ENCODE measurements at places on chromosomes 6 and 20. TPM values are rescaled to one million over a fixed set of nuclear protein-coding genes. Genes with fewer than 3 reads are reported as not detected.

SMPDL3A gene
- 6.0 TPM for total RNA-seq

TRIM10 gene
- total RNA-seq = not detected

DNA sequence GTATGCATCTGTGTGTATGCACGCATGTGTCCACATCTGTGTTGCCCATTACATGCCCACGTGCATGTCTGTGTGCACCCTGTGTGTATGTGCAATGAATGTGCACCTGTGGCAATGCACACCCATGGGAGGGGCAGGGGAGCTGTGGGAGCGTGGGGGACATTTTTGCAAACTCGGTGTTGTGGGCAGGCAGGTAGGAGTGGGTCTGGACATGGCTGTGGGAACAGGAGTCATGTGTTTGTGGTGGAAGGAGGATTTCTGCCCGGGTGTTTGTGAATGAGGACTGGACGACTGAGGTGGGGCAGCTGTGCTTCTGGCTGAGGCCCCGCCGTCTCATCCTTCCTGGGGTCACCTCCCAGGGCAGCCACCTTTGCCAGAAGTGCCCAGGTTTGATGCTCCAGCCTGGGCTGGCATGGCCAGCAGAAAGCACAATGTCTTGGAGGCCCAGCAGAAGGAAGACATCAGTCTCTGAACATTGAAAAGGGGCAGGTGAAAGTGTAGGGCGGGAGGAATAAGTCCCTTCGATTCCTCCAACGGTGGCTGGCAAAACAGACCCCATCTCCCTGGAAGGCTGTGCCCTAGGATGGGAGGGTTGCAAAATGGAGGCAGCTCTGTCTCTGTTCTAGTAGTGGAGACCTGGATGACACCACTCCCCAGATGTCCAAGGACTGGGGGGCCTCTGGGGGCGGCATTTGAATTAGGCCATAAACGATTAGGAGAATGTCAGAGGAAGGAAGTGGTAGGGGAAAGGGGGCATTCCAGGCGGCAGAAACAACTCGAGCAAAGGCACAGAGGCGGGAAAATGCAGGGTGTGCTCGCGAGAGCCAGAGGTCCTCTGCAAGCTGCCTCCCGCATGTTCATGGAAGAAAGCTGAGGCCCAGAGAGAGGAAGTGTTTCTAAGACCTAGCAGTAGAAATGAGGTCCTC lies 19.1 kb upstream of the ARMC12 start:
- no peak for DNase-seq

- DNase-seq = no peak
These were observed 1.9 kb downstream of the GNL1 start for GRCh38 chr6:30554404-30554803.

- peak; percentile 46 for DNase-seq
These were observed 244.7 kb upstream of the PRND start for GRCh38 chr20:4476903-4477500.

DNA sequence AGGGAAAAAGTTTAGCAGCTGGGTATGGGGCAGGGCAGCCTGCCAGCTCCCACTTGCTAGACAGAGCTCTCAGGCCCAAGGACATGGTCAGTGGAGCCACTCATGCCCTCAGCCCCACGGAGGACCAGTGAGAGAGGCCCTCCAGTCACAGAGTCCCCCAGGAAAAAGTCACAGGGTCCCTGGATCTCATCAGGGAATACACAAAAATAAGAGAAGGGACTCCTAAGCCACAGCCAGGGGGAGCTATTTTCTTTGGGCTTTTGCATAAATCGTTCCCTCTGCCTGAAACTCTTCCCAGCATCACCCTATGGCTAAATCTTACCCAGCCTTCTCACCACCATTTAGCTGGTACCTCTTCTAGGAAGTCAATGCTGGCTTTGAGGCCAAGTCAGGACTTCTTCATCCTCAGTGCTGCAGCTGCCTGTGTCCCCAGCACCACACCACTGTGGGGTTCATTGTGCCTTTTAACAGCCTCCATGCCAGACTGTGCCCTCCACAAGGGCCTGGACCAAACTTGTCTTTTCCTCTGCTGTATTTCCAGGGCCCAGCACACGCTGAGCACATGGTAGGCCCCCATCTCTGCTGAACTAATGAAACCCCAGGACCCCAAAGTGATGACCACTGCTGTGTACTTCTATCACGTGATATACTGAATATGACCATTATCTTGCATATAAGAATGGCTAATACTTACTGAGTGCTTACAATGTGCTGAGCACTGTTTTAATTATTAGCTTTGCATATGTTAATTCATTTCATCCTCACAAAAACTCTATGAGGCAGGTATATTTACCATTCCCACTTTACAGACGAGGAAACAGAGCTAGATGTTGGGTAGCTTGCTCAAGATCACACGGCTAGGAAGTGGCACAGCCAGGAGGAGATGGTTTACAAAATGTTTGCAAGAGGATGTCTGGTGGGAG lies 2.0 kb downstream of the ZNF335 start:
- DNase-seq = peak; percentile 58

DNA sequence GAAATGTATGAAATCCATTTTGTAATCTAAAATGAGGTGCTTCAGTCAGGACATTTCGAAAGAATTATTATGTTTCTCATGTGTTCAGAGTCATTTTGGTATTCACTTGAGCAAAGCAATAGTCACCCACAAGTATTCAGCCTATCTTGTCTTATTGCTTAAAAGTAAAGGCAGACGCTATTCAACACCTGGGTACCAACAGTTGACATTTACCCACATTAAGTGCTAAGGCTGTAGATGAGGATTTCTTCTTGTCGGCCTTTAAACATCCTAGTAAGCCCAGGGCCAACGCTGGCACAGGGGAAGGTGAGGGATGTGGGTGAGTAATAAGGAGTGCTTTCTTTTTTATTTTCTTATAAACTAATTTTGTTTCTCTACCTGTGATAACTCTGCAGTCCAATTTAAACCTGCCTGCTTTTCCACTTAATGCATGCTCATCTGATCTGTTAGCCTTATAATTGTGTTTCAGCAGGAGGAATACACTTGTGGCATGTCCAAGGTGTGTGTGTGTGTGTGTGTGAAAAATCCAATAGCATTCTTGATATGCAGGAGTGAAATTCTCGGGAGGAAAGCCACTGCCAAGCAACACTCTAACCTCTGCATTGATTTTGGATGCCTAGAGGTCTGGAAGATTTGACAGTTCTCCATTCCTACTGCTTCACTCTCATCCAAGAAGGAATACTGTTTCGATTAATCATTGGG lies 252.0 kb downstream of the SOX4 start:
- no peak for DNase-seq

GRCh38 chr6:44739181-44739580 lies 351.7 kb downstream of the CDC5L start:
- peak; percentile 98 for DNase-seq

DNA sequence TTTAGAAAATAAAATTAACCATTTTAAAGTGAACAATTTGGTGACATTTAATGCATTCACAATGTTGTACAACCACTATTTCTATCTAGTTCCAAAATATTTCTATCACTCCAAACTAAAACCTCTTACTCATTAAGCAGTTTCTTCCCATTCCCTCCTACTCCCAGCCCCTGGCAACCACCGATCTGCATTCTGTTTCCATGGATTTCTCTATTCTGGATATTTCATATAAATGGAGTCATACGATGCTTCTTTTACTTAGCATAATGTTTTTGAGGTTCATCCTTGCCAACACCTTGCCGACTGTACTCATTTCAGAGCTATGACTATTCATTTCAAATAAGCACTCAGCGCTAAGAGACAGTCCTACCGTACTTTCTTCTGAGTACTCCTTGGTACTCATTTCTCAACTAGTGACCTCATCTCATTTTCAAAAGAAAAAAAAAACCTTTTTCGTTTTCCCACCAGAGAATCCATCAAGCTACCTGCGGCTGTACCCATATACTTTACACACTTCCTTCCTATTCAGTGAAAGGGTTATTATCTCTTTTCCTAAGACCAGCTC lies 259.2 kb downstream of the UTRN start:
- DNase-seq = no peak

DNA sequence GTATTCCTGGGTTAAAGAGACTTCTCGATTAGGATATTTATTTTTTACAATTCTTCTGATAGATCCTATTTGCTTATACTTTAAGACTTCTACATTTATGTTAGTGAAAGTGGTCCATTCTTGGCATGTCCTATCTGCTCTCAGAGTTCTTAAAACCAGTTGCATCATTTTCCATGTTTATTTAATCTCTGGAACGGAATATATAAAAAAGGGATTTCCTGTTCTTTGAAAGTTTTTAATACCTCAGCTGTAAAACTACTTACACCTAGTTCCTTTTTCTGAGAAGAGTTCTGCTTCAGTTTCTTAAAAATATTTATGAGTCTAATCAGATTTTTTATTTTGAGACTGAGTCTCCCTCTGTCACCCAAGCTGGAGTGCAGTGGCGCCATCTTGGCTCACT lies 18.0 kb upstream of the MYL9 start:
- no peak for DNase-seq

Measured in Daoy (cell line).